ENCODE measurements at places on chromosomes 3 and 15.
A peak's percentile ranks its signal among the peaks of the same experiment; 100 is the strongest.

DNA sequence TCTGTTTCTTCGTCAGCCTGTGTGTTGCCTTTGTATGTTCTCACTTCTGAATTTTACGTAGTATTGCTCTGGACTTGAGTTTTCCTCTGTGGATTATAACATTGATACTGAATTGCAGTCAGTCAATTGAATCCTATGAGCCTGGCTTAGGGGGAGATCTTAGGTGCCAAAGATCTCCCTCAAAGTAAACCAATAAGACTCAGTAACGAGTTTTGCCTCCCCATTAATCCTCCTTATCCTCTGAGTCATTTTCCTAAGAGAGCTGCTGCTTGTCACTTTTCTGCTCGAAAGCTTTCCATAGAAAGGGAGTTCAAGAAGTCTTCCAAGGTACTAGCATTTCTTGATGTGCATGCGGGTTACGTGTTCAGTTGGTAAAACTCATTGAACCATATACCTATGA is 126.4 kb downstream of the CHDH start:
- no peak for DNase-seq

DNA sequence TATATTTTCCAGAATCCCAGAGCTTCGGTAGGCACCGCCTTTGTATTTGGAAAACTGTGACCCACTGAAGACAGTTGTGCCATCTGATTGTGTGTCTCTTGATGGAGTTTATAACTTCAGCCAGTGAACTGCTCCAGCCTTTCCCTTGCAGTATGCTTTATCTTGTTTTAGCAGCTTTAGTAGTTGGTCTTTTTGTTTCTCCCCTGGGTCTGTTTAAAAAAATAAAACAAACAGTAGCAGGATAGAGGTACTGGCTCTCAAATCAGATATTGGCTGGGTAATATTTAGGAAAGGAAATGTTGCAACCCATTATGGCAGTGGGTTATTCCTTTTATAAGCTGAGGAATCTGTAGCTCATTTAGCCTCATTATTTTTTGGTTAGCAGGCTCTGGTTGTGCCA is 151.5 kb upstream of the BFSP2 start:
- no peak for DNase-seq

DNA sequence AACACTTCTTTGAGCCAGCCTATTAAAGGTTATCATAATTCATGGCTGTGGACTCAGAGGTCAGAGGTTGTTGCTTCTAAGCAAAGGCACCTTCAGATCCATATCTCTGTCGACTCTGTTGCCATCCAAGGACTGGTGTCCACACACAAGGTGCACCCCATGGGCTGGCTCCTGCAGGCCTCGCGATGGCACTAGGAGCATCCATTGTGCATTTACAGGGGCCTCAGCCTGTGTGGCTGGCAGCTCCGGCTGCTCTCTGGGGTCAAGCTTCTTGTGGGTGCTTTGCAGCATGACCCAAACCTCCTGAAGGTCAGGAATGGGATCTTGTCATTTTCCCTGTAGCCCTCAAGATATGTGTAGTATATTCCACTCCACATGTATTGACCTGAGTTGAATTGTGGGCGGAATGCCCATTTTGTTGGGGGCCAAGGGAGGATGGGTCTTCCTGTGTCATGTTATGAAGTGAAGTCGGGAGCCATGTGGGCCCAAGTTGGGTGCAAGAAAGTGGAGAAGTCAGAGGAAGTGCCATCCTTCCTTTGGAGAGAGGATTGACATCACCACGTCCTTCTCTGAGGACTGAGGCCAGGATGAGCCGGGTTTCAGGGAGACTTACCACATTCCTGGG is 43.9 kb downstream of the CHDH start:
- no peak for DNase-seq

- DNase-seq = no peak
Measured at GRCh38 chr3:156781310-156782230, 44.6 kb upstream of the LEKR1 start.

- DNase-seq = no peak
Measured at GRCh38 chr3:172192830-172193415, 153.5 kb downstream of the FNDC3B start.

DNA sequence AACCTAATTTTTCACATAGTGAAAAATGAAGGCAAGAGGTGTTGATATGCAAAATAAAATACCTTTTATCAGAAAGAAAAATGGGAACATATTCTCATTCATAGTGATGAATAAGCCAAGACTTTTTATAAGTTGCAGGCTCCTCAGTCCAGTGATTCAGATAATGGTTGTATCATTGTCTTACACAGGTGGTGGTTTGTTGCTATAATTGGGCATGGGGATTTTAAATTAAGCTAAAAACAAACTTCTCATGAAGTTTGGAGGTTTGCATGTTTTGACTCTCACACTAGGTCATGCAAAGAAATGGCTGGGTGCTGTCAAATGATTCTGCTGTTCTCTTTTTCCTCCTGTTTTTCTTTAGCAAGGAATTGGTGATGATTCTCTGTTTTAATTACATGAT is 60.8 kb upstream of the SKIL start:
- no peak for DNase-seq

- no peak for DNase-seq
Measured at GRCh38 chr15:34206011-34206410, 3.9 kb downstream of the KATNBL1 start.

- no peak for DNase-seq
Measured at GRCh38 chr3:188471723-188472122, 317.8 kb downstream of the LPP start.

- DNase-seq = no peak
Measured at GRCh38 chr15:68667800-68668625, 89.2 kb downstream of the CORO2B start.

DNA sequence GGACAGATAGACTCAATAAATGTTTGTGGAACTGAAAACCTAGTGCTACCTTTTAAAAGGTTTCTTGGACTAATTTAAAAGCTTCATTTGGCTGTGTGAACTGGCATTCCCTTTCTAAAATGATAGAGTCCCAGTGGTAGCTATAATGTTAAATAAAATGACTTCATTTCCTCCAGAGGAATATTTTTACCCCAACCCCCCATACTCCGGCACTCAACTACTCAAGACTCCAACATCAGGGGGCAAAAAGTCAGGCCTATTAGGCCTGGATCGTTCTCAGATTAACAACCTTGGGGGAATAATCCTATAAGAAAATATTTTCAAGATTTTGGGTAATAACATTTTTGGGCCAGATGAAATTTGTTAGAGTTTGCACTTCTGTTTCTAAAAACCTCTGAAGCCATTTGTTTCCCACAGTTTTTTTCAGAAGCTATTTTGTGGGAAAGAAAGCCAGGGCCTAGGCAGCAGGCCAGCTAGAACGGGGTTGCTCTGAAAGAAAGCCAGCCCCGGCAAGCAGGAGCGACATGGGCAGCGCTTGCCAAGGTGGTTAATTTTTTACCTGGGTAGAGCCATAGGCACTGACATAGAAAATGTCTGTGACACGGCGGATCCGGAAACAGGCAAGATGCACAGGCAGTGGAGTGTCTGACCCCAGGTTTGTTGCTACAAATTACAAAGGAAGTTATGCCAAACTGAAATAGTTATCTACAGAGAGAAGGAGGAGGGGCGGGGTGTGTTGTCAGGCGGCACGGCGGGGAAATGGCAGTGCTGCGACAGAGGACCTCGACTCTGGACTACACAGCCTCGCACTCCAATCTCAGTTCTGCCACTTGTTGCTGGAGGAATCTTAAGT is 84.6 kb downstream of the MAGI1 start:
- no peak for DNase-seq

GRCh38 chr3:31567036-31567435 is 34.3 kb downstream of the STT3B start:
- DNase-seq = no peak

DNA sequence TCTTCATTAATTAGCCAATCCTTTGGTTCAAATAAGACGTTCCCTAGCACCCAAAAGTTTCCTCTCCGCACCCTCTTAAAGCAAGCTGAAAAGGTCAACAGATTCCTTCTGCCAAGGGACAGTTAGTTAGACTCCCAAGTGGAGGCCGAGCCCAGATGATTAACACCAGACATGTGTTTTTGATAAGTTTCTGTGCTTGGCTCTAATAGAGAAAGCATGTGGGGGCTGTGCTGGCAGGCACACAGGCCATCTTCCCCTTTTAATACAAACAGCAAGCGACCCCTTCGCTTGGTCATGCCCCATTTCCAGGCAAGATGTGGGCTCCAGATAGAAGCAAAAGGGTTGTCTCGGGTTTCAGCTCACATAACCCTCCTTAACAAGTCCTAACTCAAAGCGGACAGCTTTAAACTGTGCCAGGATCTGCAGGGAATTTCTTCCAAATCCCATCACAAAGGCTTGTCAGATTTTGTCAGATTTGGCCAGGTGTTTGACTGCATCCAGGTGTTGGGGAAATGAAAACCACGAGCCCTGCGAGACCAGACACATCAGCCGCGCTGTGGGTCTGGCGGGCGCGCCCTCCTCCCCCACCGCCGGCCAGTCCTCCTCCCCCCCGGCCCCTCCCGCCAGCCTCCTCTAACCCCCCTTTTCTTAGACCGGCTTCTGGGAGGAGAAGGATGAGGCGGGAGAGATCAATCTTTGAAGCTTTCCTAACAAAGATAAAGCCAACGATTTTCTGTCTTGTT is 3.3 kb downstream of the HES1 start:
- no peak for DNase-seq

DNA sequence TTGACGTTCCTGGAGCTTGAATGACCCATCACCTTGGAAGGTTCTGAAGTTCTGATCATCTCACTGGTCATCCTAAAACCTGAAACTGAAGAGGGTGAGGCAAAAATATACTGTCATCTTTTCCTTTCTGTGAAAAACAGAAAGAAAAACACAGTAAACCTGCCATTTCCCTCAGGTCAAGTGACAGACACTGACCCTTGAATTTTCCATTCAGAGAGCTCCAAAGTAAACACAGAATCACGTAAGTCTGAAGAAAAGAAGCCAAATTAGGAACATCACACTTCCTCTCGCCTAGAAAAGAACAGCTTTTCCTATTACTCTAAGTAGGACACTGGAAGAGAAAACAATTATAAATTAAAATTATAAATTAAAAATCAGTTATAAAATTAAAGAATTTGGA is 78.7 kb upstream of the TGFBR2 start:
- DNase-seq = no peak

DNA sequence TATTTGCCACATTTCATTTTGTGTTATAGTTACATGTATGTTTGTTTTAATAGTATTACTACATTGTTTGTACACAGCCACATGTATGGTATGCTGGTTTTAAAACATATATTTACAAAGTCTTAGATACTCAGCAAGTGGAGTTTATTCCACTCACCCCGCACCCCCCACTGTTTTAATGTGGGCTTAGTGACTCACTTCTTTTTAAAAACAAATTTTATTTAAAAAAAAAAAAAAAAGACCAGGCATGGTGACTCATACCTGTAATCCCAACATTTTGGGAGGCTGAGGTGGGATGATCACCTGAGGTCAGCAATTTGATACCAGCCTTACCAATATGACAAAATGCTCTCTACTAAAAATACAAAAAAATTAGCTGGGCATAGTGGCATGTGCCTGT is 26.9 kb upstream of the TJP1 start:
- no peak for DNase-seq

DNA sequence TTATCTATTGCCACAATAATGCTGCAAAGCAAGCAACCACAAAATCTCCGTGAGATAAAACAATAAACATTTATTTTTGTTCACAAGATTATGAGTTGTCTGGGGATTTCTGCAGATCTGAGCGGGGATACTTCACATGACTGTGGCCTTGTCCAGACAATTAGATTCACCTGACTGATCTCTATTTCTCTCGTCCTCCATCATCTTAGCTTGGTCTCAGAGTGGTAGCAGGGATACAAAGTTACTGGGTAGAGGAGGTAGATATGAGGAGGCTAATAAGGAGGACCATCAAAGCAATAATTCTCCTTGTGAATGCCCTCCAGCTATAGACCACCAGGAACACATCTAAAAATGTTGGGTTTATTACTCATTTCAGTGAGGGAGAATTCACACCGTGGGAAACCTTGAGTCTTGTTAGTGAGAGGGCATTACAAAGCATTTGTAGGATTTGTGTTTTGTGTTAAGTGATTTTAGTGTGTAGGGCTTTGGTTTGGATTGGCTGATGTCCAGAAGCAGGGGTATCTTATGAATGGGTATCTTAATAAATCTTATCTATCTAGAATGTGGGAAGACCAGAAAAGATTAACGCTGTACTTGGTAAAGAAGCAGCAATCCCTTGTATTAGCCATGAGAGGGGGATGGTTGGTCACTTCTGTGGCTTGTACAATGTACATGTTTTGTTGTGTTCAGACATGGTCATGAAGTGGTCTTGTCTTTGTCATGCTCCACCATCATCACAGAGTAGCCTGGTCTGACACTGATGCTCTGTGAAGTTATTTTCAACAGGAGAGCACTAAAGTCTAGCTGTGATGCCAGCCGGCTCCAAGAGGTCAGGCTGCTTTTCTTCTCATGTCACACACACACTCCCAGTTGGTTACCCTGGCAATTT is 287.6 kb upstream of the STT3B start:
- DNase-seq = no peak

DNA sequence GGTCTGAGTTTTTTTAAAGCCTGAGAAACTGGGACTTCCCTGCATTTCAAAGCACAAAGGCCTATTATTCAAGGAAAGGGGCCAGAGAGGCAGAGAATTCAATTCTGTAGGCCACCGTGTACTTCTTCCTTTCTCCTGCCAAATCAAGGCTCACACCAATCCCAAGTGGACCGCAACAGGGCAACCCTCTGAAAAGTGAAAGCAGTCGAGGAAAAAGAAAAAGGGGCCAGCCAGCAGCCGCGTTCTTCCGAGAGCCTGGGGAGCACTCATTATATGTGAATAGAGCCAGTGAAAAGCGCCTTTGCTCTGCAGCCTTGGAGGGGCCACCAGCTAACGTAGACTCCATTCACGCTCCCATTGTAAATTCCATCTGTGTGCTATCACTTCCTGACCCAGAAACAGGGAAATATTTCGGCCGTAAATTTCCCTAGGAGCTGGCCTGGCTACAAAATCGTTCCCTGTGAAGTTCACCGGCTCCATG is 45.9 kb upstream of the THUMPD3 start:
- no peak for DNase-seq

DNA sequence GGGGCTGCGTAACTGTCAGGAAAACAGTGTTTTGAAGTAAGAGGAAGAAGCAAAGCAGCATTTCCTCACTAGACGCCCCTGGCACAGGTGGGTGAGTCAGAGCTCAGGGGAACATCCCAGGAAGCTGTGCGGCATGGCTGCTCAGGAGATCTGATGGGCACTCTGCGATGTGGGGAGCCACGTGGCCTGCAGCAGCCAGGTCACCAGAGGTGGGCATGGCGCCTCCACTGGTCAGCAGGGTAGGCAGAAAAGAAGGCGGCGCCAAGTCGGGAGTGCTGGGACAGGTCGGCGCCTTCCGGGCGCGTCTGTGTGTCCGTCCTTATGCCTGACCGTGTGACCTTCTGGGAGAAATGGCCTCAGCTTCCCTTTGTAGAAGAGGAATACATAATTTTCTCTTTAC is 249.9 kb upstream of the ST8SIA2 start:
- DNase-seq = no peak

- DNase-seq = peak; percentile 34
Measured at GRCh38 chr3:178588628-178589027, 52.4 kb downstream of the KCNMB2 start.

DNA sequence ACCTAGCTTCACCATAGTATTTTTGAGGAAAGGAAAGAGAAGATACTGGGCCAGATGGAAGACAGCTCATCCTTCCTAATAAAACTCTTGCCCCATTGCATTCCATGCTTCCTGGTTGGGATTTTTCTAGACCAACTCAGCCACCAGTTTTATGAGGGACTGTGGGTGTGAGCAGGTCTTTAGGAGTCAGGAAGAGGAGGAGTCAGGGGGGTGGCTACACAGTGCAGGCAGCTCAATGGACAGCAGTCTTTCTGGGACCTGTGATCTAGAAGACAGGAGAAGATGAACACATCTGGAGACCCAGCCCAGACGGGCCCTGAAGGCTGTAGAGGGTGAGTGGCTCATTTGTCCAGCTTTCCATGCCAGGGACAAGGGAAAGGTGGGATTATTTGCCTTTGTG is at the start of gene NOX5:
Gene NOX5 (plus strand): TSS at position 242 of the 400 bp plus-strand sequence. CDS start 41 bp downstream, at position 283.
- no peak for DNase-seq

GRCh38 chr3:178084938-178085816 is 451.1 kb upstream of the KCNMB2 start:
- peak; percentile 87 for DNase-seq
